RWPE2 (cell line): ENCODE measurements at places on chromosomes 2 and 18.

GRCh38 chr2:134413430-134413829 is 159.6 kb downstream of the MGAT5 start:
- no peak for DNase-seq

DNA sequence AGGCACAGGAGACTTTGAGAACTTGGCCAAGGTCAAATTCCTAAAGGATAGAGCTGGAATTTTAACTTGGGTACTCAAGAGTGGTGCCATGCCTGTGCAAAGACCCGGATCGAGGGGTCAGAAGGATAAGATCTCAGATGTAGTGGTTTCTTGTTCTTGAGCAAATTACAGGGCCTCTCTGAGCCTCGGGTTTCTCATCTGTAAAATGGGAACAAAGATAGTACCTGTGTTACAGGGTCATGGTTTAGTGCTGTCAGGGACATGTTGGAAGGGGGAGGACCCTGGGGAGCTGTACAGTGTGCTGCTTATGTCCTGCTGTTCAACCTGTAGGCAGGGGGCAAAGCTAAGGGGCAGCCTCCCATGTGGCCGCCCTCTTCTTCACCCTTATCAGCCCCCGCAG is 173.5 kb upstream of the HAAO start:
- DNase-seq, result no peak

DNA sequence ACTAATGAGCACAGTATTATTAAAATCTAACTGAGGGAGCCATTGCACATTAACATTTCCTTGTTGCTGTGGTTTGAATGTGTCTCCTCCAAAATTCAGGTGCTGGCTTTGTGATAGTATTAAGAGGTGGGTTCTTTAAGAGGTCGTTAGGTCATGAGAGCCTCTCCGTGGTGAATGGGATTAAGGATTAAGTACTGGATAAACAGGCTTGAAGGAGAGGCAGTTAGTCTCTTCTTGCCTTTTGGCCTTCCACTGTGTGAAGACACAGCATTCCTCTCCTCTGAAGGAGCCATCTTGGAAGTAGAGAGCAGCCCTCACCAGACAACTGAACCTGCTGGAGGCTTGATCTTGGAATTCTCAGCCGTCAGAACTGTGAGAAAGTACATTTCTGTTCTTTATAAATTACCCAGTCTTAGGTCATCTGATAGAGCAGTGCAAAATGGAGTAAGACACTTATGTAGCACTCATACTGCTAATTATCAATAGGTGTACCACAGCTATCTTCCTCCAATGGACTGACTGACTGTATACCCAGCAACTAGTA is 182.7 kb downstream of the MYO3B start:
- DNase-seq, result no peak

GRCh38 chr2:196670342-196670741 is 30.8 kb downstream of the CCDC150 start:
- no peak for DNase-seq

DNA sequence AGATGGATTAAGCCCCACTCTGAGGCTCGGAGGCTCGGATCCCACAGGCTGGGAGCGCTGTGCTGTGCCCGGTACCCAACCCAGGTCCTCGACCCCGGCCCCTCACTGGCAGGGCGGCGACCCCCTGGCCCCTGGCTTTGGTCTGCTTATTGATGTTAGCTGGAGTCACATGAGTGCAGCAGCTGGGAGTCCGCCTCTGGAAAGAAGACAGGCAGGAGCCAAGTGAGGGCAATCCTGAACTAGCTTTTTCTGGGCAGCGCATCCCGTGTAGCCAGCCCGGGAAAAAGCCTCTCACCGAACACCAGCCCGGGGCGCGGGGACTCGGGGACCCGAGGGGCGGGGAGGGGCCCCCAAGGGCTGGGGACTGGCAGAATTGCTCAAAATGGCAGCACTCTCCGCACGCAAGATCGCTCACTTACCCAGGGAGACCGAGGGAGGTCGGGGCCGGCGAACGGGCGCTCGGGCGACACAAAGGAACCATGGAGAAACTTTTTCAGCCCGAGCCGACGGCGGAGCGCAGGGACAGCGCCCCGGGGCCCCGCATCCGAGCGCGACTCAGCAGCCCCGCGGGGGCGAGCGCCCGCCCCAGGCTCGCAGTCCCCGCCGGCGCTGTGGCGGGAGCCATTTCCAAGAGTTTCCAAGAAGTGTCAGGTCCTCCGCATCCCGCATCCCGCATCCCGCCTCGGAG is 567 bp downstream of the TMEM200C start:
- no peak for DNase-seq

- DNase-seq, result no peak
Measured at GRCh38 chr2:158879229-158879903, 84.2 kb downstream of the DAPL1 start.

- DNase-seq, result no peak
Measured at GRCh38 chr2:216551234-216552068, 52.8 kb downstream of the RPL37A start.

- no peak for DNase-seq
Measured at GRCh38 chr2:133789743-133790142, 221.5 kb upstream of the NCKAP5 start.

- DNase-seq, result no peak
Measured at GRCh38 chr2:198890490-198890889, 567.2 kb downstream of the SATB2 start.

DNA sequence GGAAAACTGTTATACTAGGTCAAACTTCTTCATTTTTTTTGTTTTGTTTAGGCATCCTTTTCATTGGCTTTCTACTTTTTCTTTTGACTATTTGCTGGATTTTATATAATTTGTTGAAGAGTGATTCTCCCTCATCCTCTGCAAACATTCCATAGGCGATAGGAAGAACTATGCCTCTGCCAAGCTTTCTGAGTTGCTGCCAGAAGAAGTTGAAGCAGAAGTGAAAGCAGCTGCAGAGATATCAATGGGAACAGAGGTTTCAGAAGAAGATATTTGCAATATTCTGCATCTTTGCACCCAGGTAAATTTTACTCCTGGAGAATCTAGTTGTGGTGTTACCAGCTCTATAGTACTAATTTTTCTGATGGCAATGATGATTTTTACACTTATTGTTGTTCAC is 25.4 kb downstream of the NOP58 start:
- DNase-seq, result no peak

DNA sequence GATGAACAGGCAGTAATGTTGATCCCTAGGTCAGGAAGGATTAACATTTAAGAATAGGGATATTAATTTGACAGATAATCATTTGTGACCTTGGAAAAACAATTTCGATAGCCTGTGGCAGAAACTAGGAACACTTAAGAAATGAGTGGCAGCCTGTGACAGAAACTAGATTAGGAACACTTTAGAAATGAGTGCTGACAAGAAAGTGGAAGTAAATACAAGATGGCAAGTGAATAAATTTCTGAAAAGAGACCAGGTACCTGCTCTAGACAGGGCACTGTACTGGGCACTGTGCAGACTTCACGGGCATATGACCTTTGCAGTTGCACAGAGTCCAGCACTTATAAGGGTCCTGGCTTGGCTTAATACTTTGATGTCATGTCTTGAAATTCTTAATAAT is 5.5 kb upstream of the HNRNPA3 start:
- no peak for DNase-seq

DNA sequence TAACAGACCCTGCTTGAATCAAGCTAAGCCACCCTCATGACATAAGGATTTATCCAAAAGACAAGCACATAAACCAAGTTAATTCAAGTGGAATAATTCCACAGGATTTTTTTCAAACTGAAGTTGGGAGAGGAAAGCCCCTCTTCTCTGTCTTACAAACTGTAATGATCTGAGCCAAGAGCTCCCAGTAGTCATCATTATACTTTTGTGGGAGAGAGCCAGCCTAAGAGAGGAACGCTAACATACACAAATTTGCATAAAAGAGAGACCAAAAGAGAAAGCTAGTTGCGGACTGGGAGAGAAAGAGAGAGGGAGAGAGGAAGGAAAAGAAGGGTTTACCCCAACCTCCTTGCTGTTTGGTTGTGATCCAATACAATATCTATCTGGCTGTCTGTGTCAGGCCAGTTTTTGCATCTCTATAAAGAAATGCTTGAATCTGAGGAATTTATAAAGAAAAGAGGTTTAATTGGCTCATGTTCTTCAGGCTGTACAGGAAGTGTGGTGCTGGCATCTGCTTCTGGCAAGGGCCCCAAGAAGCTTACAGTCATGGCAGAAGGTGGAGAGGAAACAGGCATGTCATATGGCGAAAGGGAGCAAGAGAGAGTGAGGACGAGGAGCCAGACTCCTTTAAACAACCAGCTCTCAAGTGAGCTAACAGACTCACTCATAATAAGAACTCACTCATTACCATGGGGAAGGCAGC is 20.8 kb upstream of the PUM2 start:
- DNase-seq, result no peak

DNA sequence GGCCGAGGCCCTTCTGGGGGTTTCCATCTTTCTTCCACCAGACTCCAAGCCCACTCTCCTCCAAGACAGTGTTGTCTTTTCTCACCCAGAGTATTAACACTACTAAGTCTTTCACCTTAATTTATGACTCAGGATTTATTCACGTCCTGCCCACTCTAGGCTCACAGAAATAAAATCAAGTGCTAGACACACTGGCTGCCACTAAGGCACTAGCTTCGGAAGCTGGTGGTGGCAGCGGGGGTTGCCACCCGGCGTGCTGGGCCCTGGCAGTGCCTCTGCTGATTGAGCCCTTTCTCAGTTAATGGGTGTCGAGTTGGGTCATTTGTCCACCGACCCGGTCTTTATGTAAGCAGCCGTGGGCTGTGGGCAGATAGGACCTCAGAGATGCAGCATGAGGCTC is 93.6 kb upstream of the FZD5 start:
- DNase-seq, result no peak

GRCh38 chr18:45527891-45528290 is 87.4 kb upstream of the SLC14A2 start:
- no peak for DNase-seq

DNA sequence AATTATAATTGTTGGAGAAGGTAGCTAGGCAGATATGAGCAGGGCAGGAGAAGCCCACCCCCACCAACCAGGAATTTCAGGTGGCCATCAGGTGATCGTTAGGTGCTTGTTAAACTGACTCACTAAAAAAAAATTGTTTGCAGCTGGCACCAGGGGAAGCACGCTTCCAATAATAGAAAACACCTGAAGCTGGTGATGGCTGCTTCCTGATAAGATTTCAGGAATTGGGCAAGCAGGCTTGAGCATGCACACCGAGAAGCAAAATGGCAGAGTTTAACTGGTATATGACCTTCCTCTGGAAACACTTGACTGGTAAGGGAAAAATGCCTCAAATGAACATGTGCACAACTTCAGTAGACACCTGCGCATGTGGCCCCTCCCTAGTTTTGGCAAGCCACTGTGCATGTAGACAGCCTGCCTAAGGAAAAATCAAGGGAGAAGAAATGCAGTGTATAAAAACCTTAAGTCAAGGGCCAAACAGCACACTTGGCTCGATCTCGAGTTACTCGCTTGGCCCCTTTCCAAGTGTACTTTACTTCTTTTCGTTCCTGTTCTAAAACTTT is 292.8 kb downstream of the CCDC85A start:
- DNase-seq, result no peak

- no peak for DNase-seq
Measured at GRCh38 chr2:160042054-160042453, 20.4 kb downstream of the PLA2R1 start.

GRCh38 chr18:75691483-75691882 is 264.0 kb upstream of the SMIM21 start:
- DNase-seq, result no peak

GRCh38 chr2:233469261-233470010 is 97.1 kb downstream of the USP40 start:
- peak; percentile 45 for DNase-seq

GRCh38 chr2:67528320-67528719 is 131.2 kb downstream of the ETAA1 start:
- no peak for DNase-seq
